ENCODE measurements at places on chromosomes 7 and 10.
A peak's percentile ranks its signal among the peaks of the same experiment; 100 is the strongest.

GRCh38 chr7:30911561-30911969, at the start of gene AQP1:
AQP1 (plus strand) TSS chr7:30911853; CDS start chr7:30911910, 57 bp downstream.
- DNase-seq, result no peak

DNA sequence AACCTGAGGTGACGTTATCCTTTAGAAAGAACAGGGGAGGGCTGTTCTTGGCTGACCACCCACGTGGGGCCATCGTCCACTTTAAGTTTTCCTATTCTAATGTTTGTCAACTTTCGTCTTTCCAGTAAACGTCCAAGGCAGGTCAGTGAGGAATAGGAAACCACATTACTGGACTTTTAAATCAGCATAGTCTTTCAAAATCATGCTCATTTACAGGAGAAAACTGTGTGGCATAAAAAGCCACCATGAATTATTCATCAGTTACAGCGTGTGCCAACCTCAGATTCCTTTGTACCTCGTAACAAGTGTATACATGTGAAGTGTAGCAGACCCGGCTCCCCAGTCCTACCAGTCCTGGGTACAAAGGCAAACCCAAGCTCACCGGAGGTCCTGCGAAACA, 25.1 kb upstream of the ABLIM1 start:
- DNase-seq, result no peak

DNA sequence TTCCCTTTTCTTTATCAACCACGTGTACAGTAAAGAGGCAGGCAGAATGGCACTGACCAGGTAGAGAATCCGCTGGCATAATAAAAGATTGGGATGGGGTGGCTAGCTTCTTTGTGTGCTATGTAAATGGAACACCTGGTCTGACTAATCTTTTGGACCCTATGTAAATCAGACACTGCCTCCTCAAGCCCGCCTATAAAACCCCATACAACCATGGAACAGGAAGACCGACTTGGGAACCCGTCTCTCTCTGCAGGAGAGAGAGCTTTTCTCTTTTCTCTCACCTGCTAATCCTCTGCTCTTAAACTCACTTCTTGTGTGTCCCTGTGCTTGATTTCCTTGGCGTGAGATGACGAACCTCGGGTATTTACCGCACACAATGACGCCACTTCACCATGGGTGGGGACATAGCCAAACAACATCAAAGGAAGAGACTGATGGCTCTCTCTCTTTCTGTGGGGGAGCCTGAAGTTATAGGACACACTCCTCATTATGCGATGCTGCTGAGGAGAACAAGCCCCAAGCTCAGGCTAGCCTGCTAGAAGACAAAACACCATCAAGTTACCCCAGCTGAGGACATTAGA, 94.2 kb downstream of the ARL5B start:
- no peak for DNase-seq

- DNase-seq, result no peak
Measured at GRCh38 chr10:132984801-132985545, 42.6 kb upstream of the CFAP46 start.

GRCh38 chr7:29955799-29956486, 33.7 kb downstream of the SCRN1 start:
- DNase-seq, result no peak

- peak; percentile 16 for DNase-seq
Measured at GRCh38 chr10:110834629-110835301, 37.0 kb upstream of the PDCD4 start.

- no peak for DNase-seq
Measured at GRCh38 chr10:105188737-105189462, 547.8 kb downstream of the SORCS3 start.

- no peak for DNase-seq
Measured at GRCh38 chr10:105973360-105973759, 1191.1 kb downstream of the SORCS1 start.

GRCh38 chr10:78079411-78079810, 45.7 kb downstream of the RPS24 start:
- DNase-seq, result no peak

DNA sequence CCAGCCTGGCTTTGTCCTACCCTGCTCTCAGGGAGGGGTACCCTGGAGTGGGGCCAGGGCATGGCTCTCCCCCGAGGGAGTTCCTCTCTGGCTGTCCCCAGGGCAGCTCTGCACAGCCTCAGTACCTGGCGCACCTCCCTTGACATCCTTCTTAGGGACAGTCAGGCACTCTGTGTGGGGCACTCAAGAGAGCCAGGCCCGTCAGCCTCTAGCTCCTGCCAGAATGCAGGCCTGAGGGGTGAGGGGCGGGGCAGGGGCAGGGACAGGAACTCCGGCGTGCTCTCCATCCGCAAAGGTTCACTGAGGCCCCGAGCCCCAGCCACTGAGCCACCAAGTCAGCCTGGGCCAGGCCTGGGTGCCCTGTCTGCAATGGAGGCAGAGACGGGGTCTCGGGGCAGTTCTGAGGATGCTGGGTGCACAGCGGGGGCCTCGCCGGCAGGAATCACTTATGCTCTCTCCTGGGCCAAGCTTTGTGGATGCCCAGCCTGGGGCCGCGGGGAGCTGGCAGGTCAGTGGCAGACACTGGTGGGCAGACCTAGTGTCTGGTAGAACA, 10.1 kb downstream of the LIMK1 start:
- no peak for DNase-seq

GRCh38 chr10:95756041-95756761, at the start of gene ENTPD1:
ENTPD1 (plus strand) TSS chr10:95756163; CDS start chr10:95756240, 77 bp downstream.
- DNase-seq, result no peak

- no peak for DNase-seq
Measured at GRCh38 chr10:121536310-121536913, 61.8 kb downstream of the FGFR2 start.

DNA sequence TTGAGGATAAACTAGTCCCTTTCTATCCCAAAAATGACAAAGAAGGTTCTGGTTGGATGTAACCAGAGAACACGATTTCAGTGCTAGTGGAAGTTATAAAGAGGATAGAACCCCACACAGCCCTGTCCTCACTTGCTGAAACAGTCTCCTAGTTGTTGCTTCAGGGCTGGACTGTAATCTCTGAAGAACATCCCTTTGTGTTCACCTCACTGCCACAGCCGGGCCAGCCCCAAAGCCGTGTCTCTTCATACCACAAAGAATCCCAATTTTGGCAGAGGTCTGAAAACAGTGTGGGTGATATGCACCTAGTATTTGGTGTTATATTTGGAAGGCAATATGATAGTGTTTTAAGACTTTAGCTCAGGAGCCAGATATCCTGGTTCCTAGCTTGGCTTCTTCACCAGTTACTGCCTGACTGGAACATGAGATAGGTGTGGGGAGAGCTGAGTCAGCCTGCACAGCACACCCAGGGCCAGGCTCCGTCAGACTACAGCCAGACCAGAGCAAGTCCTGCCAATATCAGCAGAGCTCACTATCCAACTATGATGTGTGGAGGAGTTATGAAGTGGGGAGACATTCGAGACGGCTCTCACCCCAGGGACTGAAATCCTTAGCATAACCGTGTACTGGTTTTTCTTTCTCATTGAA, 21.2 kb downstream of the CYP3A4 start:
- DNase-seq, result no peak

- DNase-seq, result no peak
Measured at GRCh38 chr7:80039251-80039884, 95.3 kb upstream of the GNAI1 start.

GRCh38 chr10:73169320-73169719, 1.4 kb downstream of the FAM149B1 start:
- no peak for DNase-seq

GRCh38 chr10:43376046-43376635, 4.7 kb downstream of the FXYD4 start:
- DNase-seq, result no peak

DNA sequence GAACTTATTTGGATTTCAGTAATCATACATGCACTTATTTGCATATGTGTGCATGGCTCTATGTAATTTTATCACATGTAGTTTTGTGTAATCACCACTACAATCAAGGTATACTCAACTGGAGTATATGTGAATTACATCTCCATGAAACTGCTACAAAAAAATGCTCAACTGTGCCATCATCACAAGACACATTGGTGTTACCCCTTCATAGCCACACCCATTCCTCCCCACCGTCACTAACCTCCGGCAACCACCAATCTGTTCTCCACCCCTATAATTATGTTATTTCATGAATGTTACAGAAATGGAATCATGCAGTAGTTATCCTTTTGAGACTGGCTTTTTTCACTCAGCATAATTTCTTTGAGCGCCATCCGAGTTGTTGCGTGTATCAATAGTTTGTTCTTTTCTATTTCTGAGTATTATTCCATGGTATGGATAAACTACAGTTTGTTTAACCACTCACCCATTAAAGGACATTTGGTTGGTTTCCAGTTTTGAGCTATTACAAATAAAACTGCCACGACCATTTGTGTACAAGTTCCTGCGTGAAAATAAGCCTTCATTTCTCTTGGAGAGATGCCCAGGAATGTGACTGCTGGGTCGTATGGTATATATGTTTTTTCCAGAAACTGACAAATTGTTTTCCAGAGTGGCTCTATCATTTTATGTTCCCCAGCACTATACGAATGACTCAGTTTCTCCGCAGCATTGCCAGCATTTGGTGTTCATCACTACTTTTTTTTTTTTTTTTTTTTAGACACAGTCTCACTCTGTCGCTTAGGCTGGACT, 11.3 kb upstream of the SMO start:
- DNase-seq, result no peak

DNA sequence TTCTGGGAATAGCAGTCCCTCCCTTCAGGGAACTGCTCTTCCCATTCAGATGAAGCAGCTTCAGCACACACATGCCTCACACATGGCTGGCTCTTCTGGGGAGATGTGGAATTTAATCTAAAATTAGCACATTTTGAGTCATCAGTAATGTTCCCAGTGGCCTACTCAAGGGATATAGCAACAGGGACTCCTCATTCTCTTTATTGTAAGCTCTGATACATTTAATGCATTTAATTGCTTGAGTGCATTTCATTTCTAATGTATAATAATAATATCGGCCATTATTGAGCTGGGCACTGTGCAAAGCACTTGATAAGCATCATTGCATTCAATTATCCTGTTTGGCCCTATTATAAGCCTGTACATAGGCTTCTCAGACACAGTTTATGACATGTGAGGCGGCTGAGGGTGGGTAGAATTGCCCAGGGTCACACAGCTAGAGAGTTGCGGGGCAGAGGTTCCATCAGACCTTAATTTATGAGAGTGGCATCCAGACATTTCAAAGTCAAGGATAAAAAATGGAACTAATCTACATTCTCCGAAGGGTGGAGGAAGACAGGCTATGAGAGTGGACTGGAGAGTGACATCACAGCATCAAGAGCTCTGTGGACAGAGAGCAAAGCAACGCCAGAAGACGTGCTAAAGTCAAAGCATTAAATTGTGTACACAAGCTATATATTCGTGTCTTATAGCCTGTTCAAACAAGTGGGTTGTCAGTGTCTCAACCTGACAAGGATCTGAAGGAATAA, 76.8 kb downstream of the LANCL2 start:
- DNase-seq, result no peak

DNA sequence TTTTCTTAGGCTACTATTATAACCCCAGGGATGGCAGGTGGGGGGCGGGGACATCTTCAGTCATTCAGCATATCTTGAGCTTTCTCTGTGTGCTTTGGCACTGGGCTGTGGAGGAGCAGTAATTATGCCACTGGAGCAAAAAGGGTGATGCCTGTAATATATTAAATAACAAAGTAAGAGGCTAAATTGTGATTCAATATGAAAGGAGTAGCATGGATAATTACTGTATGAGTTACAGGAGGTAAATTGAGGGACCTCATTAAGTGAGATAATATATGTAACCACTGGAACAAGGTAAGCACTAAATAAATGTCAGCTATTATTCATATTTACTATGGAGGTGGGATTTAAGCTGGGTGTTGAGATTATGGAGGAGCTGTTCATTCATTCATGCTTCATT, 3.3 kb upstream of the STN1 start:
- no peak for DNase-seq

GRCh38 chr7:33714208-33714607, 191.1 kb upstream of the BMPER start:
- no peak for DNase-seq

DNA sequence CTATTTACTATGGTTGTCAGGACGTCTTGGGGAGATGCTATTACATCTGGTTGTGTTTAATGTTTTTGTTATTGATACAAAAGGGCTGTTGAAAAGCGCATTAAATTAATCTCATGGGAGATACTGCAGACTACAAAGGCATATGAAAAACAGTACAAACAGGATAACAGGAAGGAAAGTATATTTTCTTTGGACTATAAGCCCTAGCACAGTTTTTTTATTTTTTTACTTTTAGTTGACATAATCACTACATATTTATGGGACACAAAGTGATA, 341.3 kb downstream of the ARL4A start:
- DNase-seq, result no peak

GRCh38 chr7:117665368-117665767, 185.5 kb downstream of the CFTR start:
- no peak for DNase-seq

DNA sequence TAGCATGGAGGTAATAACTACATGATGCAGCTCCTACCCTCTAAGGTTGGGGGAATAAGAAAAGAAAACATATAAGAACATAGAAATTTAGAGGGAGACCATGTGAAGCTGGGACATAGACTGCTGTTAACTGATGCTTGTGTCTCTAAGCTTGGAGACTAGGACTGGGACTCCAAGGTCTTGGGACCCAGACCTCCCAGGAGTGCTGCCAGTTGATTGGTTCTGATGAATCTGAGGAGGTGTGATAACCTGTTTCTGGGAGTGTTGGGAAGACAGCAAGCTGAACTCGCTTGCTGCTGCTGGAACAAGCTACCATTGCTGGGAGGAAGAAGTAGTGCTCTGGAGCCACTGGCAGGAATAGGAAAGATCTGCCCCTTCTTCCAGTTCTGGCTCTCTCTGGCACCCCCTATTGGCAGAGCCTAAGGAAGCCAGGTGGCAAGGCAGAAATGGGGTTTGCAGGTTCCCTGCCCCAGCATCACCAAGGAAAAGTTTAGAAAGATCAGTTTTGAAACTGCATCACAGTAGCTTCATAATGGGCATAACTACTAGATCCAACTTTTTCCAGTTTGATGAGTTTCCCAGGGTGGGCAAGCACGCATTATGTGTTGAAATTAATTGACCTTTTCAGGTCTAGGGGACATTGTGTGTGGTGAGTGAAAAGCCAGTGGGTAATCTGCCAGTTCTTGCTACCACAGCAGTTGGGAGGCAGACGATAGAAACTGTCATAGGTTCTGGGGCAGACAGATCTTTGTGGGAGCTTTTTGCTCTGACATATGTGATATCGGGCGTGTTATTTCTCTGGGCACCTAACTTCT, 140.7 kb downstream of the SND1 start:
- DNase-seq, result no peak

DNA sequence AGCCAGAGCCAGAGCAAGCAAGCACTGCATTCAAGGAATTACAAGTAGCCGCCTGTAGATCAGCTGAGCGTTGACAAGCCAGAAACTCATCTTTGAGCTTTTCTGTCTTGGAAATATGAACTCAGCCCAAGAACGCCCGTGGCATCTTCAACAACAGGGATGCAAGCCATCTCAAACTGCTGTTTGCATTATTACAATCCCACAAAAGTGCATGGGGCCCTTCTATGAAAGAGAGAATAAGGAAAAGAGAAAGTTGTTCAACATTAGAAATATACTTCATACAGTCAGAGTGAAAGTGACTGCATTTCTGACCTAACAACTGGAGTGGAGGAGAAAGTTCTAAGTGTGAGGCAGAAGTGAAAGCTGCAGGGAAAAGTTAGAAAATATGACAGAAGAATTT, 6.5 kb downstream of the SGCE start:
- no peak for DNase-seq

GRCh38 chr10:71771821-71772617, 1.3 kb downstream of the VSIR start:
- no peak for DNase-seq

GRCh38 chr10:35236739-35237138, 99.6 kb upstream of the CCNY start:
- no peak for DNase-seq

- no peak for DNase-seq
Measured at GRCh38 chr7:80078159-80078731, 56.4 kb upstream of the GNAI1 start.

- DNase-seq, result no peak
Measured at GRCh38 chr7:90760892-90761291, 164.8 kb downstream of the CDK14 start.
